ENCODE measurements at places on chromosomes 6 and 20.

DNA sequence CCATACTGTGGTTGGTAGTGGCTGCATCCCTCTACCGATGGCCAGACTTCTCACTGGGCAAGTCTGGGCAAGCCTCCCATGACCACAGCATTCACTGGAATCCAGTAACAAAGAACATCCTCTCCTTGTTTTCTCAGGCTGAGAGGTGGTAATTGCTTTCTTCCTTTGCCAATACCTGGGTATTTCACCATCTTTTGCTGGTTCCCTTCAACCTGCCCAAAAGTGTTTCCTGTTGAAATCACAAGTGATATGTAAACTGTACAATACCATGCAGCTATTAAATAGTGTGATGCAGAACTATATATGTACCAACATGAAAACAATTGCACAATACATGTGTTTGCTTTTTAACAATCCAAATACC is at the start of gene PTCHD4:
TSS of gene PTCHD4 (minus strand) at position 55 of the 364 bp plus-strand sequence. CDS start 42,240 bp downstream, outside the sequence.
- DNase-seq = no peak

GRCh38 chr6:117008618-117009017 is 131.6 kb downstream of the RFX6 start:
- no peak for DNase-seq

GRCh38 chr6:107313776-107314175 is 145.6 kb downstream of the PDSS2 start:
- DNase-seq = no peak

DNA sequence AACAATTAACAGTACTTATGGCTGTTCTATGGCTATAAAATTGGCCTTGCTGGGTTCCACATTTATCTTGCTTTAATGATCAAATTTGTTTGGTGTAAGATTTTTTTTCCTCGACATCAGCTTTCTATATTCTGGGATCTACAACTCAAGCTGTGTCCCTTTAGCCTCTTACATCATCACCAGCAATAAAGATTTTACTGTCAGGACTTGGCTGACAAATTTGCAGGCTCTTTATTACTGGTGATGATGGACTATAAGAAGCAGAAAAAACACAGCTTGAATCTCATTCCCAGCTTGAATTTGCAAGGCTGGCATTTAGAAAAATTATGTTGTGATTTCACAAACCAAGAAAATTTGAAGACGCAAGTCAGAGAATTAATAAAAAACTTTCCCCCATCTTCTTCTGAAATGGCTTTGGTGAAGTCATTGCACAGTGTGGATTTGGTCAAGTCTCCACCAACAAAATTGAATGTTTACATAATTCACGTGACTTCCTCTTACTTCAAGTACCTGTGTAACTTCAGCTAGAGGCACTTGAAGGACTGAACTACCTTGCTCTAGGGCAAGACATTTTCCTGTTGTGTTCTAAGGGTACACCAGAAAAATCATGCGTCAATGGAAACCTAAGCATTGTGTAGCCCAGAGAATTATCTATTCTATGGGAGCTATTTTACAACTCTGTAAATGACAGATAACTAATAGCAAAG is 175.0 kb downstream of the CBLN4 start:
- no peak for DNase-seq

GRCh38 chr20:50438986-50439407 is 71.2 kb upstream of the PTPN1 start:
- no peak for DNase-seq

GRCh38 chr6:39377539-39377950 is 55.0 kb upstream of the KCNK16 start:
- DNase-seq = no peak

- peak; percentile 37 for DNase-seq
These were observed 13.5 kb upstream of the RAB5IF start for GRCh38 chr20:36591854-36592641.

DNA sequence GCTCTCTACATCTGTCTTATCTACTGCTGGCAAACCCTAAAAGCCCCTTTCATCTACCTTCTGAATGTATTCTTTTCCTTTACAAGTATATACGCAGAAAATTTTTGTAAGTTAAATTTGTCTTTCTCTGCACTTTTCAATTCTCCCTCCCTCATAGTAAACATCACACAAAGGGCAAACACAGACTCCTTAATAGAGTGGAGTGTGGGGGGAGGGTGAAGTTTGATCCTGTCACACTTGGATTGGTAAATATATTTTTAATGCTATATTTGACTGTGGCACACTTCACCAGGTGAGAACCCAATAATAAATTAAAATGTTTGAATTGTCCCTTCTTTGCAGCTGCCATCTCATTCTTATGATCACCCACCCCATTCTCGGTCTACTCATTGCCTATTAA is 33.2 kb upstream of the PAQR8 start:
- DNase-seq = no peak

GRCh38 chr20:12077875-12078274 is 160.2 kb downstream of the BTBD3 start:
- no peak for DNase-seq

GRCh38 chr6:154751011-154751800 is 18.0 kb downstream of the SCAF8 start:
- no peak for DNase-seq

DNA sequence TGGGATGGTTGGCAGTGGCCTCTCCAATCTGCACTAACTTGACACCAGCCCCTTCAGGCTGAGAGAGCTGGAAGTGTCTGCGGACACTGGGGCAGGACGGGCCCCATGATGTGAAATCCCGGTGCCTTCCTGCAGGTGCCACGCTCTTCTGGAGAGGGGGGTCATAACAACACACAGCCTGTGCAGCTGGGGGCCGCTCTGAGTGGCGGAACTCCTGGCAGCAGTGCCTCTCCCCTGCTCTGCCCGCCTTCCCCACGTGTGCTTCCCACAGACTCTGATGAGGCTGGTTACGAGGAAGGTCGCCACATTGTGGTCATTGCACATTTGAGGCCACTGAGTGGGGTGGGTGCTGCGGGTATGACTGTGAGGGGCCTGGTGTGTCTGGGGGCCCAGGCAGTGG is 145.2 kb downstream of the DTNBP1 start:
- DNase-seq = no peak

- DNase-seq = no peak
These were observed 156.8 kb upstream of the RIN2 start for GRCh38 chr20:19601126-19601810.

DNA sequence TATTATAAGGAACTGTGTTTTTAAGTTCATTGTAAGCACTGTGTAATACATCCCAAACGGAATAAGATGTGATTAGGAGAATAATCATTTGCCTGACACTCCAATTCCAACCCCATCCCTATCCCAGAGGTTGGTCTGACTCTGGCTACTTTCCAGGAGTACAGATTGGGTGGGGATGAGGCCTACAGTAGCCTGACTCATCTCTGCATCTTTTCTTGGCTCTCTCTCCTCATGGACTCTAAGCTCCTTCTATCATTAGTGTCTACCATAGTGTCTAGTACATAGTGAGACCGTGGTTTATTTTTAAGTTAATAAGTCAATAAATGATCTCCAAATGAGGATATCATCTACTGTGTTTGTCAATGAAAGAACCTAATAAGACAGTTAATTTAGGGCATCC is 92.2 kb upstream of the CNKSR3 start:
- no peak for DNase-seq

- no peak for DNase-seq
These were observed 395.9 kb downstream of the SAMD5 start for GRCh38 chr6:147904416-147904815.

DNA sequence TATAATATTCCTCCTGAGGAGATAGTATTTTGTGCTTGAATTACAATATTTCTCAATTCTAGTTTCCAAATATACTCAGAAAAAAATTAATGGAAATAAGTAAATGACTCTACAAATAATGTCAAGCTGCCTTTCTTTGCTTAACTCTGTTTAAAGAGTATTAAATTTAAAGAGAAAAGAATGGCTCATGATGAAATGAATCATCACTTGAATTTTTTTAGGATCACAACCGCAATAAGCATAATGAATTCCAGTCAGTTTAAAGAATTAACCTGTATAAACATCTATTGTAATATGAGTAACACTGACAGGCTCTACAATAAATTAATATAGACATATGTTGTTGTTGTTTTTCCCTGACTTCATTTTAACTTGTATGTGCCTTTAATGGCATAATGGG is 266.2 kb upstream of the ADGRB3 start:
- no peak for DNase-seq

- DNase-seq = no peak
These were observed 39.9 kb upstream of the EYA4 start for GRCh38 chr6:133201231-133201630.

DNA sequence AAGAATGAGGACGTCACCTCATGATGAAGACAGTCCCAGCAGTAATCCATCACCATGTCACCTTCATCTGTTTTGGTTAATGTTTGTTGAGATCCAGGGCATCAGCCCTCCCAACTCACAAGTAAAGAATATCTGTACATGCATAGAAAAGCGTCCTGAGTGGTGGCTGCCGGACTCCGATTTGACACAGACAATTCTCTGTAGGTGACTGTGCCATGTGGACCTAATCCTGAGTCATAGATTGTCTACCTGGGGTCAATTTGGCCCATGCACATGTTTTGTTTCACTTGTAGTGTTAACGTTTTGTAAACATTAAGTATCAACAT is 168.4 kb upstream of the UST start:
- no peak for DNase-seq

DNA sequence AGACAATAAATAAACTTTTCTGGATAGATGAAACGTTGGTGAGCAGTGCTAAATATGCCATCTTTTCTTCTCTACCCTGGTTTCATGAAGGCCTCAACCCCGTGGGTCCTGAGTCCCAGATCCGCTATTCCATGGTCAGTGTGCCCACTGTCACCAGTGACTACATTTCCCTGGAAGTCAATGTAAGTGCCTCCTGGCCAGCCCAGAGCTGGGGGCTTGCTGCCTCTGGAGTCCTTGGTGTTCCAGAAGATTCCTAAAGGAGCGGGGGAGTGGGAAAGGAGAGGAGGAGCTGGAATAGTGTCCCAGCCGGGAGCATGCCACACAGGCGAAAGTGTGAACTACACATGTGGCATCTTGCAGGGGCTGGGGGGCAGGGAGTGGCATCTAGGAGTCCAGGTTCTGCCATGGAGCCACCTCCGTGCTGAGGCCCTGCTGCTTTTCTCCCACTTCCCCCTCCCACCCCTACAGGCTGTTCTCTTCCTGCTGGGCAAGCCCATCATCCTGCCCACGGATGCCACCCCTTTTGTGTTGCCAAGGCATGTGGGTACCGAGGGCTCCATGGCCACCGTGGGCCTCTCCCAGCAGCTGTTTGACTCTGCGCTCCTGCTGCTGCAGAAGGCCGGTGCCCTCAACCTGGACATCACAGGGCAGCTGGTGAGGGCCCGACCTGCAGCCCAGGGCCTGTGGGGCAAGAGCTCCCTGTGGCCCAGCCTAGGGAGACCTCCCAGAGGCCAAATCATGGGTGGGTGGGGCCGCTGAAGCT is 10.8 kb downstream of the BPIFB2 start:
- no peak for DNase-seq

- DNase-seq = no peak
These were observed 86.7 kb downstream of the GMDS start for GRCh38 chr6:2158596-2159271.

DNA sequence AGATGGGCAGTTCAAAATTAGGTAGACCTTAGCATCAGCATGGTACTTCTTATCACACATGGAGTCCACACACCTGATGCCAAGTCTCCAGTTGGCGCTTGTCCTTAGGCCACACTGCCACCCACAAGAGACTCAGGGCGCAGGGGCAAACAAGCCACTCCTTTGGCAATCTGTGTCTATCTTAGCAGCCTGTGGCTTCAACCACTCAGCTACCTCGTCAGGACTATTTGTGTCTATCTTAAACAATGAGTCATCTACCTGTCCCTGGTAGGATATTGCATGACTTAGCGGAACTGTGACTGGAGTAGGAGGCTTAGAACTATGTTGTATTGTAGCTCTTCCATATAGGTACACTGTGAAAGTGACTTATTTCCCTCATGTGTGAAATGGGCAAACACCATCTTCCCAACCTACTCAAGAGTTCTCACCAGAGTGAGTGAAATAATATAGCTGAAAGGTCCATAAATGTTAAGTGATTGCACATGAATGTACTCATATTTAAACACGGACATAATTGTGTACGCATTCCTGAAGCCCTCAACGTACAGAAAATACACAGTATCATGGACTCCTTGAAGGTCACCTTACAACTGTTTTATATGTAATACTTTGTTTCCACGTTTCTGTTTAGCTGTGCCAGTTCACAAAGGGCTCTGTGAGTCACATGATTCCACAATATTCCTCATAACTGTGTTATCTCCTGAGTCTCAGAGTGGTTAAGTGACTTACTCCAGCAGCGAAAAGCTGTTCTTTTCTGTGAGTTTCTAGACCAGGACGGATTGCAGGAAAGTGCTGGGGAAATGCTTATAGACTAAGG is 1.6 kb downstream of the TRIM27 start:
- no peak for DNase-seq

Data from T-helper 9 cell (primary cell).